ENCODE measurements at places on chromosomes 2 and 18.
A peak's percentile ranks its signal among the peaks of the same experiment; 100 is the strongest.

DNA sequence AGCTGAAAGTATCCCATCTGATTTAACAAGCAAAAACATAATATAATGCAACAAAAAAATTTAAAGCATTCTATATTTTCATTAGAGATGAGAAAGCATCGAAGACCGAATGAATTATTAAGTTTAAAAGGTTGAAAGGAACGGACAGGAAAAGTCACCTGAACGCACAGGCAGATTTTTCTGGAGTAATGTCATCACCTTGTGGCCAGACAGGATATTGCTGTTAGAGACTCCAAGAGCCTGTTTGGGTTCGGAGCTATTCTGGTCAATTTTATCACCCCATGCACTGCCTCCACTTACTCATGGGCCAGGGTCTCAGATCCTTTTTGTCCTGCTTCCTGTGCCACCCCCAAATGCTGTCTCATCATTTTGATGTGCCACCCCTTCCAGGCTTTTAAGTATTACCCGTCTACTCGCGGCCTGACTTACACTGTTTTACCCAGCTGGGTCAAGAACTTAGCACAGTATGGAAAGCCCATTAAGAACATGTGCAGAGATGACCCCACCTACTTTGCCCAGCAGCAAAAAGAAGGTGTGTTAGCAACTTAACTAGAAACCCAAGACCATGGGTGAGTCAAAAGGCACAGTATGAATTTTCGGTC, 27.3 kb downstream of the GKN2 start:
- DNase-seq, result peak; percentile 41

DNA sequence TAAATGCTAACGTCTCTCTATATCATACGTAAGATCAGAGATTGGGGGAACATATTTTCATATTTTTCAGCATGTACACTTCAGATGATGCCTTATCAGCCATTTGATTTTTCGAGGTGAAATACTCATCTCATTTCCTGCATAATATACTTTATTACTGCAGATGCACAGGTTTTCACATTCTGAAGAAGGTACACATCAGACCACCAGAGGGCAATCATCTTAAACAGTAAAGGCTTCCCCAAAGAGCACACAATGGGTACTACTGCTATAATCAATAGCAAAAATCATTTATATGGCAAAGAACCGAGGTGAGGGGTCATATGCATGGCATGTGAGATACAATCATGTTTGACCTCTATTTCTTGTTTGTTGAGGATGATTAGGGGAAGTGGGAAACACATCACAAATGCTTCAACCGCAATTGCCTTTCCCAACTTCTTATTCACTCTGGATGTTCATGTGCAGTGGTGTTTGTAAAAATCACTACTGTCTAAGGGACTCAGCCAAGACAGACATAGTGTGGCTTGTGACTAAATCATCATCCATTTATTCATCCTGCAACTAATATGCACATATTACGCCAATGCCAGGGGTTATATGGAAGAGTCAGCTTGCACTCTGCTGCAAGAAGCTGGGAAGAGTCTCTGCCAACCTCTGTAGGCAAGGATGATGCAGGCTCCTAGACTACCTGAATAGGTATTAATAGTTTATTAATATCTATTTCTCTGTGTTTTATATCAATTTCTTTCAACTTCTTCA, 118.7 kb downstream of the EPB41L3 start:
- DNase-seq, result peak; percentile 67

DNA sequence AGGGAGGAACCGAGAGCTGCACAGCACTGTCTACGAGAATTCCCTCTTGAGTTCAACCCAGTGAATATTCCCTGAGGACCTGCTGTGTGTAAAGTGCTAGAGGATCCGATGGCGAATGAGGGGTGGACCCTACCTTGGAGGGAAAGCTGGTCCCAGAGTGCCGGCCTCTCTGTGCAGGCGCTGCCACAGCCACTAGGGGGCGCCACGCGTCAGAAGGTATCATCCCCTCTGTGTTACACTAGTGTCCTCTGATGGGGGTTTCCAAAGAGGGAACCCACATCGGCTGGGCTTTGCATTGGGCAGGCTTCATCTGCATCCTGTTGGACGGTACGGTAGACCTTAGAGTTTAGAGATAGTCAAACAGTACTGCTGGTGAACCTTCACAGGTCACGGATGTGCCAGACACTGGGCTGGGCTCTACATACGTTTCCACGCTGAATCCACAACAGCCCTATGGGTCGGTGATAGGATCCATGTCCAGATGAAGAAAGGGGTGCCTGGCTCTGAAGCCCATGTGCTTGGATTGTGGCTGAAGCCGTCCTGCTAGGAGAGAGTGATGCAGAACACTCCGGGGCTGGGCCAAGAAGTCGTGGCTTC, 39.0 kb downstream of the COA5 start:
- no peak for DNase-seq

GRCh38 chr18:10525371-10525691, 496 bp upstream of the NAPG start:
- no peak for DNase-seq

DNA sequence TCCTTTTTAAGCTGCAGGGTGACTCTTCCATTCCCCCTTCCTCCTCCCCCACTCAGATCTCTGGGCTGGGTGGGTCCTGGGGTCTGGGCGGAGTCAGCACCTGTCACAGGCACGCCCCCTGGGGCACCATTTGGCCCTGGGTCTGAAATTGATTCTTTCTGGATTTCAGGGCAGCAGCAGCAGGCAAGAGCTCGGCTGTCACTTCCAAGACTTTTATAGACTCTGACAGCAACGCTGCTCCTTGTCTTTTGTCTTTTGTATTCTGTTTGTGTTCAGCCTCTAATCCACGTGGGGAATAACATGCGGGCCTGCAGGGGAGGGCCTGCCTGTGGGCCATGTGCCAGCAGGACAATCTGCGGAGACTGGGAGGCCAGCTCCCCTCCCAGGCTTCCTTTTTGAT, 3.9 kb downstream of the BOD1L2 start:
- peak; percentile 76 for DNase-seq
